ENCODE measurements at places on chromosomes 11 and 22. TPM values are rescaled to one million over a fixed set of nuclear protein-coding genes. Genes with fewer than 3 reads are reported as not detected.

GRCh38 chr11:13375798-13376197 lies 87.2 kb downstream of the BTBD10 start:
- DNase-seq: no peak

TRPC6 gene
- total RNA-seq: 5.6 TPM

DNA sequence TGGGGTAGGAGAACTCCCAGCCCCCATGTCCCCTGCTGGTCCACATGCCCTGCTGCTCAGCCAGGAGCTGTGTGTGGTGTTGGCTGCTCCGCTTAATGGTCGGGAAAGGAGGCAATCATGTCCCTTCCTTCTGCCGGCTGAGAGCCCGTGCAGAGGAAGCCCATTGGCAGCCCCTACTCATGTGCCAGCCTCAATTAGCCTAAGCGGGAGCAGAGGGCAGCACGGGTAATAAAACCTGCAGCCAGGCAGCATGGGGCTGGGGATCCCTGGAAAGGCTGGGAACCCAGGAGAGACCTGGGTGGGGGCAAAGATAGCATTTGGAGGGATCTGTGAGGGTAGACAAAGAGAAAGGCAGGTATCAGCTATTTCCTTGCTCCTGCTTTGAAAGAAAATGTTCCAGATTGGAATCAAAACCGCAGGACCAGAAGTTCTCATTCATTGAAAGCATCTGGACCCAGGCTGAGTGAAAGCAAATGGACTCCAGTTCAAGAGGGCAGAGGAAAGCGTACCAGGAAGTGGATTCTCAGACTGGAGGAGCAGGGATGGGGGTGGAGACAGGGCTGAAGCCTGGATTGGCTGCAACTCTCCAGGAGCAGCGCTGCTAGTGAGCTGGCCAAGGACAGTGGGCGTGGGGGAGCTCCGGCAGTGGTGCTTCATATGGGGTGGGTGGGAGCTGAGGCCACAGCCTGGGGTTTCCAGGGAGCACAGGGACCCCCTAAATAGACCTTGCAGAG lies 103.4 kb upstream of the NECTIN1 start:
- no peak for DNase-seq

GRCh38 chr11:47848700-47849155 lies 578 bp upstream of the NUP160 start:
- DNase-seq: no peak

A4GALT gene
- 35.6 TPM for total RNA-seq

- no peak for DNase-seq
Measured at GRCh38 chr22:43363315-43364168, 20.4 kb upstream of the SCUBE1 start.

DNA sequence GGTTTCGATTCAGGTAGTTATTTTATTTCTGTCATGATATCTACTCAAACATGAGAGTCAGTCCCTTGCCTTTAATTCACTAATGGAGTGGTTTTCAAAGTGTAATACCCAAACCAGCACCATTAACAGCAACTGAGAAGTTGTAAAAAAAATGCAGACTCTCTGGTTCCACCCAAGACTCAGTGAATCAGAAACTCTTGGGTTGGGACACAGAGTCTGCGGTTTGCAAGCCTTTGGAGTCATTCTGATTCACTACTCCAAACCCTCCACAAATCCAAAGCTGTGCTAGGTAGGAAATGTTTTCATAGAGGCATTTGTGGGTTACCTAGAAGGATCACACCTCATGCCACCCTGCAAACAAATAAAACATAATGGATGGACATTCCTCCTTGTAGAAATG lies 340.1 kb downstream of the NTM start:
- DNase-seq: no peak

DNA sequence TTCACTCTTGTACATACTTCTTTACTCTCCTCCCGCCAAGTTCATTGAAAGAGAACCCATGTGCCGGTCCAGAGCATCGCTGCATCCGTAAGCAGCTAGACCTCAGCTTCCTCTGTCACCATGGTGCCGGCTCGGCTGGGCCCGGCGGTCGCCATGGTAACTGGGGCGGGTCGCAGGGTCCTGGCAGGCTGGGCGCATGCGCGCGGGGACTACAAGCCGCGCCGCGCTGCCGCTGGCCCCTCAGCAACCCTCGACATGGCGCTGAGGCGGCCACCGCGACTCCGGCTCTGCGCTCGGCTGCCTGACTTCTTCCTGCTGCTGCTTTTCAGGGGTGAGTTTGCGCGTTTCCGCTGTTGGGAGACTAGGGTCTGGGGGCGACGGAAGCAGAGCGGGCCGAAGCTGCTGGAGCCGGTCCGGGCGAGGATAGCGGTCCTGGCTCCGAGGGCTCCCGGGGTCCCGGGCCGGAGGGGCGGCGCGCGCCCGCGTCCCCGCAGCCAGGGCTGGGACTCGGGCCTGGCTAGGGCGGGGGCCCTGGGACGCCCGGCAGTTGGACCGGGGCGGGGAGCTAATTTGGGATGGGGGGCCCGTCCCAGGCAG lies at the start of gene JAM3:
Gene JAM3 (plus strand): TSS at position 244 of the 597 bp plus-strand sequence. CDS start 12 bp downstream, at position 256.
- no peak for DNase-seq

- no peak for DNase-seq
Measured at GRCh38 chr11:119028346-119029068, 2.2 kb downstream of the SLC37A4 start.

DNA sequence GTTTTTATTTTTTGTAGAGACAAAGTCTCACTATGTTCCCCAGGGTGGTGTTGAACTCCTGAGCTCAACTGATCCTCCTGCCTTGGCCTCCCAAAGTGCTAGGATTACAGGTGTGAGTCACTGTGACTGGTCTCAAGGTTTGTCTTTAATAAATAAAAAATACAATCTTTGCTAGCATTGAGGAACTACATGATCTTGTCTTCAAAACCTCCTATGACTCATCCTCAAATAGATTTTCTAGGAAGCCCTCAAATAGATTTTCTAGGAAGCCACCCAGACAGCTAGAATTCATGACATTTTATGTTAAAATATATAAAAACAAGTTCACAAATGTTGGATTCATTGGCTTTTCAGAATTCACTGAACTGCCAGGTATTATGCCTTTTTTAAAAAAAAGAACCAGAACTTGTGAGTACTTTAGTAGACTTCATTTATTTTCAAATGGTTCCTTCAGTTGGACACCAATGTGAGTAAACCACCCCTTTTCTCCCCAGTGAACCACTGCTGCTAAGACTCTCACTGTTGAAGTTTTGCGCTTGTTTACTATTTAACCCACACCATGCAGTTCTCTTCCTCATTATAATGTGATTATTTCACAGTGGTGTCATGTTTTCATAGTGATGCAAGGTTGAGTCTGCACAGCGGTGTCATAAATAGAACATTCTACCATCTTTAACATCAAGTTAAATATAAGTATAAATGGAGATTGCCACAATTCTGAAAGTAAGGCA lies 303.9 kb downstream of the CASP12 start:
- no peak for DNase-seq

Data from vagina (tissue), 2 donors.